ENCODE measurements at places on chromosomes 3 and 15.

DNA sequence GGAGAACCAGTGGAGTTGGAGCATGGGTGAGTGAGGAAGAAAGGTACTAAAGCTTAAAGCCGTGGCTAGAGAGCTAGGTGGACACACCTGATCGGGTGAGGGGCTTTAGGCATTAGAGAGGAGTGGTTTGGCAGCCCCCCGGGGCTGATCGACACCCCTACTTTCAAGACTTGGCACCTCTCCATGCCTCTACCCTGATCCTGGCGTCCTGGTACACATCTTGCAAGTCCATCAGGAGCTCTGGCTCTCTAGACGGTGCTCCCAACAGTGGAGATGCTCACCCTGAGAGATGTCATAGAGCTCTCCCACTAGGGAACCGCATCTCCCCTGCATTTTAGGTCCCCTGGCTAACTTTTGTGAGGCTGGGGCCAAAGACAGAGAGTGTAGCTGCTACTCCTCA, 98.1 kb downstream of the XXYLT1 start:
- DNase-seq: no peak

DNA sequence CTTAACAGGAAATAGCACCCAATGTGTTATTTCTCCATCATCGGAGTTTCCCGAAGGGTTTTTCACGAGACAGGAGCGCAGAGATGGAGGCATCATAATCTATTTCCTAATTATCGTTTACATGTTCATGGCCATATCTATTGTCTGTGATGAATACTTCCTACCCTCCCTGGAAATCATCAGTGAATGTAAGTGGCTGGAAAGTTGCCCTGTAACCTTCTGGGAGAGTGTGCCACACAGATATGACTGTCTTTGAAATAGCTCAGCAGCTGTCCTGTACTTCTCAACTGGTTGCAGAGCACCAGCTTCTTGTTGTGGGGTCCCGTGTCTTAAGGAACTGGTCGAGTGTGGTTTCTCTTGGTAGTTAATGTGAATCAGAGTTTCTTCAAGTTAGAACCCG, 1.1 kb downstream of the SLC24A5 start:
- no peak for DNase-seq

DNA sequence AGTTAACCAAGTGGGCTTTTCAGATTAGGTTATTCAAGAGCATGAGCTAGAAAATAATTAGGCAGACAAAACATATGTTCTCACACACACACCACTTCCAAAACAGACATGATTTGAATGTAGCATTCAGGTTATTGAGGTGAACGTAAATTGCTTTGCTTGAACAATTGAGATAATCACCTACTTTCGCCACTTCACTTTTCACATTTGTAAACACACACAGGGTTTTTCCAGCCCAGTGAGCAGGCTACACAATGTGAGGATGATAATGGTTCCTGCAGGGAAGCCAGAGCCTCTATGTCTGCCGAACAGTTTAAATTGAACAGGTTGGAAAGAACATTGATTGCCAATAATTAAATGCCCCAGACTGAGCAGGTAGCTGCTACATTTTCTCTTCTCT, 560.8 kb downstream of the OCA2 start:
- no peak for DNase-seq

DNA sequence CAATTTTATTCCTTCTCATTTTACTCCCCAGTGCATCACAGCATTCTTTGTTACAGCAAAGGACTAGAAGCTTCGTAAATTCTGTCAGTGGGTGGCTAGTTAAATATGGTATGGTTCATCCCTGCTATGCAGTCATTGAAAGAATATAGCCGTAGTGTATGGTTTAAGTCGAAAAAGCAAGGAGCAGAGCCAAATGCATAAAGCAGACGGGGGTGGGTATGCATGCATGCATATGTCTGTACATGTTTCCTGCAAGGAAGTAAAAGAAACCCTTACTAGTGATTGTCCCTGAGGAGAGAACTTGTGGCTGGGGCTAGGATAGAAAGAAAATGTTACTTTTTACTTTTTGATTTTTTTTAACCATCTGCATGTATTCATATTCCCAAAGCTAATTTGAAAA, 19.9 kb downstream of the RBP2 start:
- DNase-seq: no peak

DNA sequence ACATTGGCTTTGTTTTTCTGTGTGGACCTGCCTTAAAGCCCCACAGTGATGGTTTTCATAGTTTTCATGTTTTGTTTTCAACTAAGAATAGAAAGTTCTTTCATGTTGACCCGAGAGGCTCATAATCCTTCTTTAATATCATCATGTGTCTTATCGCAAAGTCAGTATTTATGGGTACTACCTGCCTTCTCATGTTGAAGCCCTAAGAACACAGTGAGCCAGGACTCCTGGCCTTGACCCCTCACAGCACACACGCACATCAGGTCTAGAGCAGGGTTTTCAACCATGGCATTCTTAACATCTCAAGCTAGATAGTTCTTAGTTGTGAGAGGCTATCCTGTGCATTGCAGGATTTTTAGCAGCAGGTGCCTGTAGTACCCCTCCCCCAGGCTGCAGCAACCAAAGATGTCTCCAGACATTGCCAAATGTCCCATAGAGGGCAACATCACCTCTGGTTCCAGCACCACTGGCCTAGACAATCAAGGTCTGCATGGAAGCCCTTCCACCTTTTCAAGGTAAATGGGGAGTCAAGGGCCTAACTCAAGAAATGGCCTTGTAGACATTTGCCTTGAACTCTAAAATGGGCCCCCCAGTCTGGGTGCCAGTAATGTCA, 118.3 kb downstream of the MTHFS start:
- no peak for DNase-seq

DNA sequence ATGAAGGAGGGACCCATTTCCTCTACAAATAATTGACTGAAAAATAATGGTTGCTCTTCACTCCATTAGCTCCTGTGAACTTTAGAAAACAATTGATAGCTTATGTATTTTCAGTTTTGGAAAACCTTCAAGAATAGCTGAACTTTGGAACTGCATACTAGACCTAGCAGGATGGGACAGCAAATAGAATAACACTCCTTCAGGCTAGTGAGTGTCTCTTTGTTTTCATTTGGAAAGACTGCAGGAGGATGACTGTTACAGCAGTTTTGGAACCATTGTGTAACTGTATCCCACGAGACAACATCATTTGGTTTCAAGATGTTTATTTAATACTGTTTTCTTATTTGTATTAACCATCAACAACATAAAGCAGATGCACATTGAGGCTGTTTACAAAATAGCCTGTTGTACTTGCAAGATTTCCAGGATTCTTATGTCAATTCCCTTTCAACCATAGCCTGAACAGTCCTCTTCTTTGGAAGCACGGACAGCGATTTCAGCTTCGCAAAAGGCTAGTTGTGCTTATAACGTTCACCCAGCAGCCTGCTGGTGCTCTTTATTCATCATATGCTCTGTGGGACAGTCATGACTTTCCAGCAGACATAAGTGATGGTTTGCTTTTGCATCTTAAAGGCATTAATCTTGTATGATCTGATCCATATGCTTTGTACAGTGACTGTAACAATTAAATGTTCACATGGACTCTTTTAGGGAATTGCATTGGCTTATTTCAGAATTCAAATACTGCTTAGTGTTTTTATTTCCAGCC, 335.5 kb downstream of the IL5RA start:
- no peak for DNase-seq

DNA sequence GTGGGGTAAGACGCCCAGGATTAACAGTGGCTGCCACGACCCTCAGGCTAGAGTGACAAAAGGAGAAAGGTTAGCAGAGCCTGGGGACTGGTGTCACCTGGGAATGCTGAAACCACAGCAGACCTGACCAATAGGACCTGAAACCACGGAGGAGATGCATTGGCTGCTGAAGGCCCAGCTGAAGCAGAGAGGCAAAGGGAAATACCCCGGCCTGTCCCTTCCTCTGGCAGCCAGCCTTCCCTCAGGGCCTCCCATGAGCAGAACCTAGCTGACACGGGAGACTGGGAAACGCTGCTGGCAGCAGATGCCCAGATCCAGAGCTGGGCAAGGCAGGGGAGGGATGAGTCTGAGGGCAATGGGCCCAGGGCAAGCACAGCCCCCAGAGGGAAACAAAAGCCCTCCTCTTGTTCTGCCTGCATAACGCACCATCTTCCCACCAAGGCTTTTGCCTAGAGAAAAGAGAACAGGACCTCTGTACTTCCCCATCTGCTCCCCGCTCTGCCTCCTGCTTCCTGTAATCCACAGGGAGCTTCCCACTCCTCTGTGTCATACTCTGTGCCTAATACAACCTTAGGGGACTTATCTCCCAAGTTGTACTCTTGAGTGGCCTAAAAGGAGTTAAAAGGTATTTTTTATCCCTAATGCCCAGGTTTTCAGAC, 216.2 kb downstream of the ABHD5 start:
- no peak for DNase-seq

- DNase-seq: no peak
Observed at GRCh38 chr3:7520059-7520458, 659.1 kb downstream of the GRM7 start.

- DNase-seq: peak; percentile 81
Observed at GRCh38 chr3:53242155-53242554, 13.7 kb downstream of the TKT start.

Data from hematopoietic multipotent progenitor cell treated with erythropoietin and hydrocortisone succinate and interleukin-3 and kit ligand, for 6 days (in vitro differentiated cells).